Stimulated activated effector memory CD8-positive, alpha-beta T cell treated with anti-CD3 and anti-CD28 coated beads, Interleukin-12 subunit alpha, Interleukin-12 subunit beta, amount 100 ng/mL, for 72 hours (primary cell): ENCODE measurements at places on chromosomes 6 and 20.

GRCh38 chr6:96465321-96465903 lies 56.2 kb upstream of the UFL1 start:
- DNase-seq, result no peak

- no peak for DNase-seq
Observed at GRCh38 chr6:131765081-131765803, 42.6 kb upstream of the ENPP1 start.

- no peak for DNase-seq
Observed at GRCh38 chr6:12181481-12181880, 108.7 kb upstream of the EDN1 start.

GRCh38 chr6:156336089-156336488 lies 441.1 kb upstream of the ARID1B start:
- DNase-seq, result no peak

DNA sequence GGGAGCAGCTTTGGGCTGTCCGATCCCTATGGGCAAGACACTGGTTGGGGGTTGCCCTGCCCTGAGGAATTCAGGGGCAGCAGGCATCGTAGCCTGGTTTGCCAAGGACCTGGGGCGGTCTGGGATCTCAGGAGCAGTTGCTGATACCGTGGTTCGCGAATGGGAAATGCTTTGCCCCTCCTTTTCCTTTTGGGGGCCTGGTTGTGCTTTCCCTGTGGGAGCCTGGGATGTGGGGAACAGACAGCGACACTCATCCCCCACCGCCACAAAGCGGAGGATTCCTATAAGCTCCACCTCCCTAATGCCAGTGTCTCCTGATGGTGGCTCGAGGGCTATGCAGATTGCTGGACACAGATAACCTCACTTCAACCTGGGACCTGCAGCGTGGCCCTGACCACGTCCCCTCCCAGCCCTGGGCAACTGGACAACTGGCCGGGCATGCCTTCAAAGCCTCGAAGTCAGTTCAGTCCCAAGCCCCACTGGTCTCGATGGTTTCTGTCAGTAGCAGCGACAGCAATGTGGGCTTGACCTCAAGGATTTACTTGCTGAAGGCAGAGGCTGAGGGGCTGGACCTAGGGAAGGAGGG lies 3.3 kb downstream of the CEBPB start:
- DNase-seq, result no peak

DNA sequence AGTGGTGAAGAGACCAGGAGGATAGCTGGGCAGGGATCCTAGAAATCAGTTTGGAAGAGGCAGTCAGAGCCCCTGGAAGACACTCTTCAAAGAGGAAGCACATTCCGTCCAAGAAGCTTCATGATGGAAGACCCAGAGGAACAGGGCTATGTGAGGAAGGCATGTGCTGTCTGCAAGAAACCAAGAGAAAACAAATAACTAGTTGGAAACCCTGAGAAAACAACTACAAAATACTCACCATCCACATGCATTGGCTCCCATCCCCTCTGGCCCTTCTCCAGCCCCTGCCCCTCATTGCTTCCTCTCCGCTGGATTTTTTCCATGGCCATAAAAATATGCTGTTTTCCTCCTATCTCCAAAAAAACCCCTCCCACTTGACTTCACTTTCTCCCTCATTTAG lies 40.9 kb upstream of the SMOC2 start:
- no peak for DNase-seq

DNA sequence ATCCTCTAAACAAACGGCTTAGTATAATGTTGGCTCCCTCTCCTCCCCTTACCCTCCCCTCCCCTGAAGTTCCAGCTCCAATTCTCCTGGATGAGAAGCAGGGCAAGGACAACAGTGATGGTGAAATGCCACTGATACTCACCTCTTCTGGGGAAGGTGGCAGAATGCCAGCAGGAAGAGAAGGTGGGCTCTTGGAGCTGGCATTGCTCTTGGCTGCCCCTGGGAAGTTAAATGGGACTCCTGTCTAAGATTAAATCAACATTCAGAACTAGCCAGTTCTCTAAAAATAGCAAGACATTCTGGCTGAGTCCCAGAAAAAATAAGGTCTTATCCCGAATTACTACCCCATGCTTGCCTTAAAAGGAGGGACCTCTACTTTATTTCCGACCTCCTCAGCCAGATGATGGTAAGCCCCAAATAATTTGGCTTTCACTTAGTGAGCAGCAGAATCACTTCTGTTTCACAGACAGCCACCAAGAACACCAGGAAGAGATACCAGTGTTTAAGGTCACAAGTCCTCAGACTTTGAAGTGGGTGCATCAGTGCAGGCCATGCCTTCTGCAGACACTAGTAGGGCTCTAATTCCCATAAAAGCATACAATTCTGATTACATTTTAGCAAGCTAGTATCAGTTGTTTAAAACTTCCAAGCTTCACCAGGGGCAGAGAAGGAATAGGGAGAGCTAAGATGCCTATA lies 46.0 kb upstream of the IL17A start:
- no peak for DNase-seq

DNA sequence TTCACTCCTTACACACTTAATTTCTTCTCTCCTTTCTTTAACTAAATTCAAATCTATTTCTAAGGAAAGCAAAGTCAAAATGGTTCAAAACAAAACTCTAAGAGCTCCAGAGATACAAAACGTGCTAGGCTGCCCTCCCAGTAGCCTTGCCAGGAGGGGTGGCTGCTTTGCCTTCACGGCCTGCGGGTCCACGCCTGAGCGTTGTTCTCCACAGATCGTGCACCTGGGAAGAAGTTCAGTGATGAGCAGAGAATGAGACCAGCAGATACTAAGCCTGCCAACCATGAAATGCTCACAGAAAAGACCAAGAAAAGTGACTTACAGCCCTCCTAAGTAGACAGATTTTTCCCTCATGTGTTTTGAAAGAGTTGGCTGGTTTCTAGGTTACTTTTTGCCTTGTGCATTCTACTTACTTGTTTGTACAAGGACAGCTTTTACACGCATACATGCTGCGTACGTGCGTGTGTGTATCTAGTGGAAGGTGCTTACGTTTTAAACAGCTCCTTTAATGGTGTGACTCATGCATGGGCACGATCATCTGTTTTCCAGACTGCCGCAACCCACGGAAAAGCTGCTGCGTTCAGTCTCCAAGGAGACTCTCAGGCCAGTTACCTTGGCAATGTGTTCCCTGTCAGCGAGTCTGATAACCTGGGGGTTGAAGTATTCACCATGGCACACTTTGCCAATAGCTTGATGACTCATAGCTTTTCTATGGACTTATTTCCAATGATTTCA lies 32.4 kb upstream of the PBOV1 start:
- DNase-seq, result no peak
